ENCODE measurements at places on chromosomes 6 and 20.

- no peak for DNase-seq
Measured at GRCh38 chr20:42494290-42494689, 695.4 kb downstream of the PTPRT start.

DNA sequence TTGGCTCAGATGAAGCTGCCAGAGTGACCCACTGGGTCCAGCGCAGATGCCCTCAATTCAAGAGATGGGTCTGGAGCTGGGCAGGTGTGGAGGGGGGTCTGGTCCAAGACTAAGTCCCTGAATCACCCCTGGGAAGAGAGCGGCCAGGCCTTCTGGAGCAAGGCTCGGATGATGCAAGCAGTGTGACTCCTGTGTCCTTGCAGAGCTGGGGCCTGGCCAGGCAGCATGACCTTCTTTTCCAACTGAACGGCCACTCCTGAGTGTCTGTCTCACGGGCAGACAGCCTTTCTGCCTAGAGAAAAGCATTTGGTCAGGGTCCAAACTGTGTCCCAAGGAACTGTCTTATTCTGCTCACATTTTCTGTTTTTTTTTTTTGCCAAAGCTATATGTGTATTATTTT lies 42.6 kb upstream of the FNDC1 start:
- no peak for DNase-seq

DNA sequence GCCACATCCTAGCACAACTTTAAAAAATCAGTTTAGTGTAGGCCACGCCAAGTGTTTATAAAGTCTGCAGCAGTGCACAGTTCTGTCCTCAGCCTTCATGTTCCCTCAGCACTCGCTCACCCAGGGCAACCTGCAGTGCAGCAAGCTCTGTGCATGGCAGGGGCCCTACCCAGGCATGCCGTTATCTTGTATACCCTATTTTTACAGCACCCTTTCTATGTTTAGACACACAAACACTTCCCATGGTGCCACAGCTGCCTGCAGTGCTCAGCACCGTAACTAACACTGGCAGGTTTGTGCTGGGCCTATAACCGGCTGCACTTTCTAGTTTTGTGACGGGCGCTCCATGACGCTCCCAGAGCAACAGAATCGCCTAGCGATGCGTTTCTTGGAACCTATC lies 43.8 kb downstream of the ZBTB46 start:
- no peak for DNase-seq

- no peak for DNase-seq
Measured at GRCh38 chr6:82957868-82958245, 107.8 kb downstream of the UBE3D start.

DNA sequence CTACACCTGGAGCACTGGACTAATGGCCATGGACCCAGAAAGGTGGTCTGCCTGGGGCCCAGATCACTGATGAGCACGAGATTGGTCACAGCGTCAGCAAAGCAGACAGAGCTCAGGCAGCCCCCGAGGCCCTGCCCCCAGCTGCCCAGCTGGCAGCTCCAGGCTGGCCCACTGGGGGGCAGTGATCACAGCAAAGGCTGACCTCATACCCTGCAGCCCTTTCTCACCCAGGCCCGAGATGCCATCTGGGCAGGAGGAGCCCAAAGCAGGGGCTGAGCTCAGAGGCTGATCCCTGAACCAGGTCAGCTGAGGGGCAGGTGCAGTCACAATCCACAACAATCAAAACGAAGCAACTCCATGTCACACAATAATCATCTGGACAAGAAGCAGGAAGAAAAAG lies 4.1 kb downstream of the MAP1LC3A start:
- DNase-seq: no peak

DNA sequence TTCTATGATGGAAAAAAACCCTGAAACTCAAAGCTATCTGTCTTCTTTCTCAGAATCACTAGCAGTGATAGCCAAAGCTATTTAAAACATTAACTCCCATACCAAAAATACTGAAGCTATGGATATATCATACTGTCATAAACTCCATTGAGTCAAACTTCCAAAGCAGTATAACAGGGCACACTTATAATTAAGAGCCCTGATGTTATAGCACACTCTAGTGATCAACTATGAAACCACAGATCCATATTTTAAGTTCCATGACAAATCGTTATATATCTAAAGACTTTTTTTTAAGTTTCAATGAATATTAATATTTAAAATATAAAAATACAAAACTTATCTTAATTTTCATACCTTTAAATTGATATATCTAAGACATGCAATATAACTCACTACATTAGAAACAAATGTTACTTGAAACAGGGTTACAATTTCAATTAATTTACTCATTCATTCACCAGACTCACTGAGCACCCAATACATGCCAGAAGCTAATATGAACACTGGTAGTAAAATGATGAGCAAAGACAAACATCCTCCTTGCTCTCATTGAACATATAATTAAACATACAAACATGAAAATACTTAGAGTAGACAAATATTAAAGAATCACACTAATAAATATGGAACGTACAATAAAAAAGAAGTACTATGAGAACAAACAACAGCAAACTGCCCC lies 69.3 kb downstream of the IBTK start:
- peak; percentile 74 for DNase-seq

- DNase-seq: no peak
Measured at GRCh38 chr20:17673084-17673483, 9.0 kb downstream of the RRBP1 start.

DNA sequence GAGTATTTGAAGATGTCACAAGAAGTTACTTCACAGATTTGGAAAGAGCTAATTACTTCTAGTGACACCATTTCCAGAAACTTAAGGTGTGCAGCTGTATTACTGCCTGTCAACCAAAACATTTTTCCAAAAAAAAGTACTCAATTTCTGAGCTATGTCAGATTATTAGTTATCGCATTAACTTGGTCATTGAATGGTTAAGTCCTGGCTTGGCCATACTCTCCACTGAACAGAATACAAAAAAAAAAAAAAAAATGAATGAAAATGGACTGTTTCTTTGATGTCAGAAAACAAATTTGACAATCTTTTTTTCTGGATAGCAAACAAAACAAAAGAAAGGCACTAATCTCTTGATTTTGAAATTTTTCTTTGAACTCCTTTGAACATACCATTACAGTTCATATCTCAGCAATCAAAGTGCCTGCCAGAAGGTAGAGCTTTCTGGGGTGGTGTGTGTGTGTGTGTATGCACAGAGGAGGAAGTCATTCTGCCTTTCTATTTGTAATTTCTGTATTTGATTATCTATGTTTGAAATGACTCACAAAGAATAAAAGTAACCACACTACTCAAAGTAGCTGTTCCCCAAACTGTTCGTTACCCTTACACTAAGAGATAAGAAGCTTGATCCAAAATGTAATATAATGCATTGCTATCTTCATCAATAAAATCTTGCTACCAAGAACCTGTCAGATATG lies 210.8 kb upstream of the FUT9 start:
- no peak for DNase-seq

GRCh38 chr20:54557806-54558590 lies 82.6 kb downstream of the DOK5 start:
- DNase-seq: no peak

DNA sequence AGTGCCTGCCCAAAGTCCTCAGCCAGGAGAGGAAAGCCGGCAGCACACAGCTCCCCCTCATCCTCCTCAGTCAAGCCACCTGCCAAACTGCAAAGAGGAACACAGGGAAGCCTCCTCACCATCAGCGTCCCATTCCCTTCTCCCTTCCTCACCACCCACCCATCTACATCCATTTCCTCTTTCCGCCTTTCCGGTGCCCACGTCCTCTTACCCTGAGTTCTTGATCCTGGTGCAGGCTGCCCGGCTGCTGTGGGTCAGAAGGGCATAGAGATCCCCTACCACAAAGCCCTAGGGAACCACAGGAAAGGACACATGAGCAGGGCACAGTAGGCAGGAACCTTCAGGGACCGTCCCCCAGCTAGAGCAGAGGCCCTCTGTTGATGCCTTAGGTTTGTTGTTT lies 6.0 kb downstream of the GNMT start:
- DNase-seq: no peak

DNA sequence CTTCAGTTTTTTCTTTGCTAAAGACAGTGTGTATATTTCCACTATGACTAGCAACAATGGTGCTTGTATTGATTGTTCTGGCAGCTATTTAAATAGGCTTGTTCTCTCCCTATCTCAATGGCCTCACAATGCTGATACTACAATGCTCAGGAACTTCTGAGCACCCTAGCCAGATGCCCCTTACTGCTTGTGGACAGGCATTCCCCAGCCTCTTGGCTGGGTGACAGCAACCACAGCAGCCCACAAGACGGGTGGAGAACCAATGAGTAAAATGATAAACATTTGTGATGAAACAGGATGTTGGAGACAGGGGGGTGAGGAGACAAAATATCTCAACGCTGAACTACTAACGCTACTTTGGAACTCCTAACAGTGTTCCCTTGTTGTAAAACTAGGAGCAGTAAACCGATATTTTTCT lies 42.3 kb downstream of the HIVEP2 start:
- DNase-seq: no peak

DNA sequence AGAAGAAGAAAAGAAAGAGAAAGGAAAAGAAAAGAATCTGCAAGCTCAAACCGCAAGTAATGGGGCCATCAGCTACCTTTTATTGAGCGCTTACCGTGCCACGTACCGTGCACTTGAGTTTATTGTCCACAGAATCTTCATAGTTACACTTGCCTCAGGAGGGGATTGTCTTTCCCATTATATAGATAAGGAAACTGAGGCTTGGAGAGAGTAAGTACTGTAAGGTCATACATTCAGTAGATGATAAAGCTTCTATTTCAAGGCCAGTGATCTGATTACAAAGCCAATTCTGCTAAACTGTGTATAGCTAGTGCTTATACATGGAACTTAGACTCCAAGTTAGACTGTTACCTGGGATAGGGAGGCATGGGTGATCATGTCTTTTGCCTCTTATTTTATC lies 110.4 kb upstream of the IYD start:
- DNase-seq: no peak

- no peak for DNase-seq
Measured at GRCh38 chr6:51303338-51303737, 484.7 kb downstream of the TFAP2B start.

GRCh38 chr20:12053353-12053752 lies 135.7 kb downstream of the BTBD3 start:
- peak; percentile 35 for DNase-seq

DNA sequence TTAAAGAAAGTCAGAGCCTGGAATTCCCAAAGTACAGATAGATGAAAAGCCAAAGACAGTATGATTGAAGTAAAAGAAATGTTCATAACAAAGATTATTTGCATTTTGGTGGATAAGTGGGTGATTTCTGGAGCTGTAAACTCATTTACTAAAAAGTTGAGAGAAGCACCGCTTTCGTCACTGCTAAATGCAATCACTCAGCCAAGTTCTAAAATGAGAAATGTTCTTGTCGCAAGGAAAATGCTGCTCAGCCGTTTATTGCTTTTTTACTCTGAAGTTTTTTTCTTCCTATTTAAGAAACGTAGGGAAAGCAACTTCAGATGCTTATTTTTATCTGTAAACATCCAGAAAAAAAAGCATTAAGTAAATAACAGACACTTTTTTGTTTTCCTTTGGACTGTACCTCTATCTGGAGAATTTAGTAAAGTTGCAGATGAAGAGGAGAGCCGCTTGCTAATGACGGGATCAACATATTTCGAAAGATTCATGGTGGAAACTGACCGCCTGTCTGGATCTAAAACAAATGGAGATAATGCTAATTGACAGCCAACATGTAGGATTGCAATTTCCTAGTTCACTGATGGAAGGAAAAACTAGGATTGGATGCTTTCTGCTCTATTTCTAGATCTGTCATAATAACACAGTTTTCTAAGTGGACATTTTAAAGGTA lies 93.8 kb upstream of the BCLAF1 start:
- no peak for DNase-seq

GRCh38 chr6:144653885-144654505 lies 368.9 kb downstream of the UTRN start:
- DNase-seq: no peak

DNA sequence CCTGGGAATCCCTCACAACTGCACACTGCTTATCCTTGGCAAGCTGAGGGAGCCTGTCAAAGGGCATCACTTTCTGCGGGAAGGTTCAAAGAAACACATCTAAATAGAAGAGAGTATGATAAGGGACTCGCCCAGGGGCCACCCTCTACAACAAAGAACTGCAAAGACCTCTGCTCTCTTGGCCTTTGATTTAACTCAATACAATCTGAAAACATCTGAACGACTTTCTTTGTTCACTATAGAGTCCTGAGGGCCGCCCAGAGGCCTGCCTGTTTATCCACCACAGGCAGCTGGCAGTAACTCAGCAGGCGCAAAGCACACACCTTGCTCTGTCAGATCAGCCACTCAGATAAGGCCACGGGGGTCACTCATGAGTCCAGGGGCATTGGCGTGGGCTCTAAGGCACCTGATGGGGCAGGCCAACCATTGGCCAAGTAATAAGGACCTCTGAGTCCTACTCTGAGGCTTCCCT lies 139.3 kb downstream of the UNC5CL start:
- no peak for DNase-seq

DNA sequence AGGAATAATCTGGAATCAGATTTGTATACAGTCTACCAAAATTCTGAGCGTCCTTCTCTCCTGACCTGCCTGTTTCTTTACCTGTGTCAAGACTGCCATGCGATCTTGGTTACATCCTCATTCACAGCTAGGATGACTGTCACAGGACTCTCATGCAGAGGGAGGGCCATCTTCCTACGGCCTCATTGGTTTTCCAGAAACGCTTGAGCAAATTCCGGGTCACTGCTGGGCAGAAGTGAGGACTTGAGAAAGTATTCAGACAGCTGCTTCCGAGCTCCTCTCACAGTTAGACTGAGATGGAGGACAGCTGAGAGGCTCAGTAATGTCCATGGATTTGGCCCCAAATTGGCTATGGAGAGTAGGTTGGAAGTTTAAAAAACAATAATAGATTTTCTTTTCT lies 94.2 kb downstream of the TFAP2C start:
- DNase-seq: no peak

- DNase-seq: no peak
Measured at GRCh38 chr6:40695114-40695513, 108.0 kb upstream of the LRFN2 start.

DNA sequence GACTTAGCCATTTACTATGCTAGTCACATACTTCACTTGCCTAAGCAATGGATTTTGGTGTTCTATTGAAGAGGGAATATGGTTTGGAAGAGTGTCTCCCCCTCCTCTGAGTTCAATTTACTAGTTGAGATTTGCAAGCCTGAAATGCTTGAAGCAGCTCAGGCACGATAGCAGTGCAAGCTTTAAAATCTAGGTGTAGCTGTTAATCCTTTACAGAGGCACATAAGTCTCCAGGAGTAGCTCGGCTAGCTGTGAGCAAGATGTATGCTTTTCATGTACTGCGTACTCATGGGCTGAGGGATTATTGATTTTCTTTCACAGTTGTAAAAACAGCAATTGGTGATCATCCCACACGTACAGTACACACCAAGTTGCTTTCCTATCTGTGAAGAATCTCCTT lies 726 bp downstream of the FLRT3 start:
- DNase-seq: no peak

- peak; percentile 82 for DNase-seq
Measured at GRCh38 chr6:137641474-137642077, 147.4 kb upstream of the OLIG3 start.

- DNase-seq: peak; percentile 51
Measured at GRCh38 chr6:123777563-123777962, 26.1 kb upstream of the NKAIN2 start.

DNA sequence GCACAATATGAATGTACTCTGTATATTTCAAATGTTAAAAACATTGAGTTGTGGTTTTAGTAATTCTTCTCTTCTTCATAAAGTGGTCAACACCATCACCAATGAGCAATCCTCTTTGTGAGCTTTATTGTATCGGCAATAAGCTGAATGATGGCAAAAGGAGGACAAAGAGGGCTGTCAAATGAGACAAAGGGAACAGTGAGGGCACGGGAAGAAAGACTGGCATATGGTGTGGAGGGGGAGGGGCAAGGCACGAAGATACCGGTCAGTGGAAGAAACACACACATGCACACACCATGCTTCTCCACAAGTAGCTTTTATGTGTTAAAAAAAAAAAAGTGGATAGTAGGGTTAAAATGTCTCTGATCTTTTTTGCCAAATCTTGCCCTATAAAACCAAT lies 506.8 kb upstream of the CITED2 start:
- DNase-seq: no peak
